ENCODE measurements at places on chromosomes 5 and 9. TPM values are rescaled to one million over a fixed set of nuclear protein-coding genes. Genes with fewer than 3 reads are reported as not detected.

Gene CARD19
- 44.0 TPM for total RNA-seq

Gene ANKDD1B
- 0.40 TPM for total RNA-seq

Gene SARDH
- 0.54 TPM for total RNA-seq

Gene RASGRF2
- 21.1 TPM for total RNA-seq

Gene NOL6
- 86.7 TPM for total RNA-seq

Gene FOXD4L6
- not detected for total RNA-seq

Gene DPYSL3
- 0.14 TPM for total RNA-seq

Gene OR1Q1
- total RNA-seq: not detected

Gene OSMR
- not detected for total RNA-seq

Gene IFNE
- total RNA-seq: not detected

Gene POU5F2
- 1.1 TPM for total RNA-seq

Gene SLC31A2
- total RNA-seq: 4.5 TPM

Gene LIFR
- 0.12 TPM for total RNA-seq

Gene TRAF1
- total RNA-seq: 164 TPM

Gene ERAP2
- 51.3 TPM for total RNA-seq

Gene ASS1
- 3.2 TPM for total RNA-seq

Gene DMGDH
- not detected for total RNA-seq
